ENCODE measurements at places on chromosomes 3 and 15.

GRCh38 chr3:107413264-107413663 lies 36.0 kb downstream of the CCDC54 start:
- no peak for DNase-seq

GRCh38 chr3:50414616-50415015 lies 55.3 kb upstream of the TMEM115 start:
- no peak for DNase-seq

DNA sequence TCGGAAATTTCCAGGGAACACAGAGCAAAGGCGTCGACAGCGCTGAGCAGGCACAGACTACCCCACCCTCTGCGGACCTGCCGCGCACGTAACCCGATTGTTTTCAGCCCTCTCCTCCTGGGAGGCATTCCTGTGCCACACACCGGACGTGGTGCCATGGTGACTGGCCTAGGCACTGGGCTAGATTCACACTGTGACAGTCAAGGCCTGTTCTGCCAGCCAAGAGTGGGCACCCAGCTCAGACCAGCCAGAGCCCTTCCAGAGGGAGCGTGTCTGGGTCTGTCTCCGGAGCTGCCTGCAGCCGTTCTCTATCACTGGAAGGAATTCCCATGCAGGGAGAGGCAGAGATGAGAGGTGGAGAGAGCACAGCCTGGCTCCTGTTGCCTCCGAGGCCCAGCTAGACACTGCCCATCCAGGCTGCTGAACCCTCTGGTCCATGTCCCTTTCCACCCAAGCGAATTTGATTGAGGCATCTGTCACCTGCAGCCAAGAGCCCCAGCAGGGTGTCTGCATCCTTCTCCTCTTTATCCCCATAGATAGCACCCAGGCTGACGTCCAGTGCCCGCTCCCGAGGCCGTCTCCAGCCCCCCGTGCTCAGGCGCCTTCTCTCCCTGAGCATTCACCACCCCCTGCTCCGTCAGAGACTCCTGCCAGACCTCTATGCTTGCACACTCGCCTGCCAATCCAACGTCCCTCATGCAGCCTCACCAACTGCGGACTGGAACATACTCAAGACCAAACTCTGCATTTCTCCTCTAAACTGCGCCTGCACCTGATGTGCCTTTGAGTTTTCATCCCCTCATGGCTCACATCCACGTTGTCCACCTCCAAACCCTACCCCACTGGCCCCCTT lies 267.5 kb downstream of the OCA2 start:
- DNase-seq, result no peak

DNA sequence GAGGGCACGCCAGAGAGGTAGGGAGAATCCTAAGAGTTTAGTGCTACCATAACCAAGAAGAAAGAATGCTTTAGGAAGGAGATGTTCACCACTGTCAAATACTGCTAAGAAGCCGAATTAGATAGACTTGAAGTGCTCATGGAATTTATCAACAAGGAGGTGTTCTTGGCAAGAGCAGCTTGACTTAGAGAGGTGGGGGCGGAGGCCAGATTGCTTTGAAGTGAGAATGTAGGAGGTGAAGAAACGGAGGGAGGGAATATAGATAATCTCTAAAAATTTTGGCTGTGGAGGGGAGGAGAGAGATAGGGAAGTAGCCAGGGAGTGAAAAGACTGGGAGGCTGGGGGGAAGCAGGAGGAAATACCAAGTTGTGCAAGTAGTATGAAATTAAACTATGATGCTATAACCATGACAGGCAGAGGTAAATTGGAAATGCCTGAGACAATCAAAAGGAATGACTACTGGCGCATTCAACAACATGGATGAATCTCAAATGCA lies 35.5 kb downstream of the GADL1 start:
- no peak for DNase-seq

GRCh38 chr15:73873889-73874511 lies 636 bp downstream of the TBC1D21 start:
- DNase-seq, result no peak

- peak; percentile 56 for DNase-seq
Observed at GRCh38 chr3:42013691-42014457, 52.0 kb upstream of the ULK4 start.

DNA sequence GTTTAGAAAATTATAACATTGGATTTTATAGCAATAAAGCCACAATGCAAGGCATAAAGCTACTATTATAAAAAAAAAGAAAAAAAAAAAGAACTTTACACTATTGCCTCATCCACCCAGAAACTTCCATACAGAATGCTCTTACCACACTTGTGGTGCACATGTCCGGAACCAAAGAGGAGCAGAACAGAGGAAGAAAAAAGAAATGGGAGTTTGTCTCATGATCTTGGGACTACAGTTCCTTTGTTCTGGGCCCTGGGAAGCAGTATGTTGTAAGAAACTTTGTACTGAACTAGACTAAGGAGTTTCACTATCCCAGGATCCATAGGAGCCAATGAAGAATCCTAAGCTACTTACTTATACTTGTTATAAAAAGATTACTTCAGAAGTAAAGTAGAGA lies 36.1 kb downstream of the FMN1 start:
- no peak for DNase-seq

DNA sequence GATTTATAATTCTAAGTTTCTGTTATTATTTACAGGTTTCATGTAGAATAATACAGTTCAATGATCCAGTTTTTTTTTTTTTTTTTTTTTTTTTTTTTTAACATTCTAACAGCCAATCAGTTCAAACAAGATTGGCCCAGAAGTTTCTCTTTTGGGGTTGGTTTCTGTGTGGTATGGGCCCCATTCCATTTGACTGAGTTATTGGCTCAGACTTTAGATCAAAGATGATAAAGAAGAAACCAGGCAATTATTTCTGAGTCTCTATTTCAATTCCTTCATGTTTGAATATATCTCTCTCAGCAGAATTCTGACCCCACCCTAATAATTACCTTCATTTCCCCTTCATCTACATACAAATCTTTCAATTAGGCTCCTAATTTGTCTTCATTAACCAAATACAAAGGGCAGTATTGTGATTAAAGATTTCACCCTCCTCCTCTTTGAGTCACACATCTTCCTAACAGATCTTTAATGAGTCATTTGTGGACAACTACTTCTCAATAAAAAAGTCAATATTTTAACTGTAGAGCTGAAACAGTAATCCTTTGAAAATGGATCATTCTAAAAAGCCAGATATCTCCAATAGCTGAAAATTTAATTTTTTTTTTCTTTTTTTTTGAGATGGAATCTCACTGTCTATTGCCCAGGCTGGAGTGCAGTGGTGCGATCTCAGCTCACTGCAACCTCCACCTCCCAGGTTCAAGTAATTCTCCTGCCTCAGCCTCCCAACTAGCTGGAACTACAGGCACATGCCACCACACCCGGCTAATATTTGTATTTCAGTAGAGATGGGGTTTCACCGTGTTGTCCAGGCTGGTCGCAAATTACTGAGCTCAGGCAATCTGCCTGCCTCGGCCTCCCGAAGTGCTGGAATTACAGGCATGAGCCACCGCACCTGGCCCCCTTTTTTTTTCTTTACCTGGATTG lies 878.8 kb downstream of the NAALADL2 start:
- no peak for DNase-seq

All from T47D (cell line).